ENCODE measurements at places on chromosomes 4 and X.

GRCh38 chr4:123788577-123788976, 392.0 kb downstream of the SPRY1 start:
- DNase-seq = no peak

DNA sequence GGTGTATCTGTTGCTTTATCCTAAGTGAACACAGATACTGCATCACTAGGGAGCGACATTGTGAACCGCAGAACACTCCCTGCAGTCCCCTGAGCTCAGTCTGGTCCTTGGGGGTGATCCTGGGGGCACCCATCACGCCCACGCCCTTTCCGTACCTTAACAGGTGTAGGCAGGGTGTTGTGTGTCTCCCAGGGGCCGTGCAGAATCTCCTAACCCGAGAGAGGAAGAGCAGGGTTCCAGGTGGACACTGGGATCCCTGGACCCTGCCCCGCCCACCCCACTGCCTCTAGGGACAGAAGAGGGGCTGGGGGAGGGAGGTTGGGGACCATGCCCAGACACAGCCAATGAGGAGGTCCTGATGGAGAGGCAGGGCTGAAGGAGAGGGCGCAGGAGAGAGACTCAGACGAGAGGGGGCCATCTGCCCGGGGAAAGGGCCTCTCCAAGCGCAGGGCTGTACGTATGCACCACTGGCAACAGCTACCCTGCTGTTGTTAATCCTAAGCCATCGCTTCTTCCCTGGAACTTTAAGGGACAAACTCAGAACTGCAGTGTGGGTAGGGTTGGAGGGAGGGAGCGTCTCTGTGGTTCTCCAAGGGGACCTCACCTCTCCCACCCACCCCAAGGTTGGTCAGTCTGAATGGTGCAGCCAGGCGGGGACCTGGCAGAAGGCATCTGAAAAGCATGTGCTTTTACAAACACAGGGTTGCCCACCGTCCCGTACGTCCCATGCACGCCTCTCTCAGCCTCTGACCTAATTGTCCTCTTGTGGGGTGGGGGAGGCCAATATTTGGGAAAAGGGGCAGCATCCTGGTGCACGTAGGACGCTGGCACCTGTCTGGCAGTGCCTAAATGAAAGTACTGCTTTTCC, 2.5 kb downstream of the P2RY8 start:
- no peak for DNase-seq

GRCh38 chrX:110588853-110589252, 206.8 kb downstream of the CHRDL1 start:
- DNase-seq = no peak

DNA sequence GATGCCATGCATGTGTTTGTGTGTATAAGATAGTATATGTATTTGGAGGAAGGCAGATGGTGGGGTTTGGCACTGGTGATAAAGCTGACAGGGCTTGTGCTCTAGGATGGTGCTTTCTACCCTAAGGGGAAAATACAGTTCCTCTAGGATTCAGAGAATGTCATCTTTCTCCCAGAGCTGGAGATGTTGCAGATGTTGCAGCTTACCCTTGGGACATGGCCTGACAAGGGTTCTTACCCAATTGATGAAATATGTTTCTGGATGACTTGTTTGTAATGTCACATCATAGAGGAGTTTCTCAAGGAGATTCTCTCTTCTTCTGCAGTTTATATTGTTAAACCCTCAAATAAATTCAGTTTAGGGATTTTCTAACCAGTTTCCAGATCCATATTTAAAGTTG, 52.5 kb upstream of the PITX2 start:
- DNase-seq = no peak

DNA sequence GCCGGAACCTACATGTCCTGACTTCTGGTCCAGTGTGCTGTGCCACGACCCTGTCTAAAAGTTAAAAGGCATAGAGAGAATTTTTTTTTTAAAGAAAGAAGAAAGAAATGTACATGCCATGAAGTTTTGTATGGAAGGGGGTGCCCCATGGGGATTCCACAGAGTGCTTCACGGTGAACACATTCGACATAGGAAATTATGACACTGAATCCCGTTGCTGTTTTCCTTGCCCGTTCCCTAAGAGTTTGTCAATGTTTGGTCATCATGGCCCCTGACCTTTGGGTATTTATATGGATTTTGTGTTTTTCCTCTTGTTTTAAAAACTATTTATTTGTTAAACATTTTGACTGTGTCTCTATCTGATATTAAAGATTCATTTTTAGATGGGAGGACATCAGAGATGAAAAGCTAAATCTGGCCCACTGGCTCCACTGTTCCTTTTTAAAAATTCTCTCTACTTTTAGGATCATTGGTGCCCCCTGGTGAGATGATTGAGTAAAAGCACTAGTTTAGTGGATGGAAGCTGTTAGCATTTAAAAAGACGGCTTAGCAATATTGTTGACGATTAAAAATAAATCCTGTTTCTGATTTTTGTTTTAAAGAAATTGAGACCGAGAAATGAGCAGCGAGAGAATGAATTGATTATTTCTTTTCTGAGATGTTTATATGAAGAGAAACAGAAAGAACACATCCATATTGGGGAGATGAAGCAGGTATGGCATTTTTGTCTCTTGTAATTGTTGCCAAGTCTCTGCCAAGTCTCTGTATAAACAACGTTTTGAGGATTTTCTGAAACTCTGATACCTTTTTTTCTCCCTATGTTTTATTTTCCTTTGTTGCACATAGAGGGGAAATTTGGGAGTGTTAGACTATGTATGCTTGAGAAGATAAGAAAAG, 75.0 kb downstream of the PTTG2 start:
- peak; percentile 22 for DNase-seq

GRCh38 chr4:95596676-95597075, 47.9 kb upstream of the UNC5C start:
- no peak for DNase-seq

GRCh38 chrX:99073551-99073950, 1336.5 kb downstream of the PCDH19 start:
- no peak for DNase-seq

- DNase-seq = no peak
These were observed 107.0 kb downstream of the AGTR2 start for GRCh38 chrX:116277351-116278225.

GRCh38 chr4:13907255-13907751, 279.8 kb upstream of the BOD1L1 start:
- DNase-seq = no peak

DNA sequence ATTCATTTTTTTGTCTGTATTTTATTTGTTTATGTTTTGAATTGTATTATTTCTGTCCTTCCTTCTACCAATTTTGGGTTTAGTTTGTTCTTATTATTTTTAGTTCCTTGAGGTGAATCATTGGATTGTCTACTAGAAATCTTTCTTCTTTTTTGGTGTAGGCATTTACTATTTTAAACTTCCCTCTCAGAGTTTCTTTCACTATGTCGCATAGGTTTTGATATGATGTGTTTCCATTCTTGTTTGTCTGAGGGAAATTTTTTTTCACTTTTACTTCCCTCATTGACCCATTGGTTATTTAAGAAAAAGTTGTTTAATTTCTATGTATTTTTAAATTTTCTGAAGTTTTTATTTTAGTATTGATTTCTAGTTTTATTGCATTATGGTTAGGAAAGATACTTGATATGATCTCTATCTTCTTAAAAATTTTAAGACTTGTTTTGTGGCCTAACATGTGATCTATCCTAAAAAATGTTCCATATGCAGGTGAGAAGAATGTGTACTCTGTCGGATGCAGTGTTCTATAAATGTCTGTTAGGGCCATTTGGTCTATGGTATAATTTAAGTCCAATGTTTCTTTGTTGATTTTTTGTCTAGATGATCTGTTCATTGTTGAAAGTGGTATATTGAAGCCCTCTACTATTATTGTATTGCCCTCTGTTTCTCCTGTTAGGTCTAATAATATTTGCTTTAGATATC, 68.8 kb downstream of the IL15 start:
- DNase-seq = no peak

GRCh38 chrX:19709812-19710518, 177.4 kb downstream of the SH3KBP1 start:
- DNase-seq = no peak

GRCh38 chr4:95129821-95130311, 372.1 kb downstream of the BMPR1B start:
- DNase-seq = no peak

DNA sequence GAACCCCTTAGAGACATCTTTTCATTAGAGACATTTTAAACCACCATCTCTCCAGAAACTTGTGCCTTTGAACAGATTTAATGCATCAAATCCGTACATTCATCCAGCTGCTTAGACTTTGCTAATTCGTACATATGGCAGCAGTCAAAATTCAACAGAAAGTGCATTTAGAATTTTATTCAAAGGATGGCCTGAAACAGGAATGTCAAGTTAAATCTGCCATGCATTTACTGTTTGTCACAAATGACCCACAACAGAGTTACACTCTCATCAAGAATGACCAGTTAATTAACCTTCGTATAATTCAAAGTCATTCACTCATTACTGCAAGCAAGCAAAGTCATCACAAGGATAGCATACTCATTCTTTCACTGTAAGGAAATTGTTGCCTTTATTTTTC, 284.3 kb downstream of the SLC7A11 start:
- DNase-seq = no peak

GRCh38 chr4:99436976-99437722, 2.0 kb upstream of the ADH7 start:
- DNase-seq = no peak

DNA sequence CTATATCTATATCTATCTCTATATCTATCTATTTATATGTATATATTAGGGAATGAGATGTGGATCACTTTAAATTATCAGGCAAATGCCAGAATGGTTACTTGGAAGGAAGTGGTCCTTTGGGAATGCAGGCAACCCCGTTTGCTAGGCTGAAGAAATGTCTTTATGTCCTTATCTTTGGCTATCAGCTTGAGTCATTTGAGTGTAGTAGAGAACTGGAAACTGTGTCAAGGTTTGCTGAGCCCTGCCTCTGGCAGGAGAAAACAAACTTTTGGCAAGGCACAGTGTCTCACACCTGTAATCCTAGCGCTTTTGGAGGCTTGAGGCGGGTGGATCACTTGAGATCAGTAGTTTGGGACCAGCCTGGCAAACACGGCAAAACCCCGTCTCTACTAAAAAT, 167.3 kb downstream of the ACTRT1 start:
- no peak for DNase-seq

- DNase-seq = no peak
These were observed 24.2 kb downstream of the ATP5ME start for GRCh38 chr4:649751-650310.

DNA sequence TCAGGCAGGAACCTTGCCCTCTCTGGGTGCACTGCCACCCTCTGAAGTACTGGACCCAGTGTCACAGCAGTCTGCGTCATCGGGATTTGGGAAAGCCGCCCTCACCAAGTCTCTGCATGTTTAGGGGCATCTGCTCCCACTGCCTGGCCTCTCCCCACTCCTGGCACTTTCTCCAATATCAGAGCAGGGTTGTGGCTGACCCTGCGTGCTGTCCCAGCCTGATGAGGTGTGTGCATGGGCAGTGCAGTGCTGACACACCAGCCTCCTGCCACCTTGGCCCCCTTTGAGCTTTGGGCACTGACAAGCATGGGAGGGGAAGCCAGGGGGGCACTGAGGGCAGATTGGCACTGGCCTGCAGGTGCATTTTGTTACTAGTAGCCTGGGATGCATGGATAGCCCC, 652.5 kb downstream of the GABRG1 start:
- DNase-seq = no peak

- no peak for DNase-seq
These were observed 165.7 kb downstream of the KDR start for GRCh38 chr4:54959651-54960116.

- DNase-seq = no peak
These were observed 22.2 kb downstream of the CLCN4 start for GRCh38 chrX:10178866-10179463.

DNA sequence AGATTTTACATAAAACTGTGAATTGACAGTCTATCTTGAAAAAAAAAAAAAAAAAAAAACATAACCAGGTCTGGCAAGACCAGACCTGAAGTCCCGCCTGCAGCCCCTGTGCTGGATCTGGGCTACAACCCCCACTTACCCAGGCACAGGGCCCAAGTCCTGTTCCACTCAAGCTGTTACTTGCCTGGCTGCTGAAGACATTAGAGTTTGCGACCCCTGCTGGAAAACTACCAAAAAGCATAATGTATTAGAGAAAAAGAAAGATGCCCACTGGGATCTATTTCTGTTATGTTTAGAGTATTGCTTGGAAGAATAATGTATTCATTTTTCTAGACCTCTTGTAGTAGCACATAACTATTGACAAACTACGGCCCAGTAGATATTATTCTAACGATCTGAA, 4.7 kb downstream of the HS3ST1 start:
- DNase-seq = peak; percentile 13

DNA sequence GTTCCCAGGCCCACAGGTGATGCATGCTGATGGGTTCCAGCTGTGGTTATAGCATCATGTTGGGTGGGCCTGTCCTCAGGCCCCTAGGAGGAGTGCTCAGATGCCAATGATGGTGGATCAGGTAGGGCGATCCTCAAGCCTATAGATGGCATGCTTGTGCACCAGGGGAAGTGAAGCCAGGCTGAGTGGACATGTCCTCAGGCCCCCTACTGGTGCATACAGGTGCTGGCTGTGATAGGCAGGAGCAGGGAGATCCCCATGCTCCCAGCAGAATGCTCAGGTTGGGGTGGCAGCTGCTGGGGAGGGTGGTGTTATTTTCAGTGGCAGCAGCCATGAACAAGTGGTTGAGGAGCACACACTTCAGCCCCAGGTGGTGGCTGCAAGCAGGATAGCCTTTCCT, 96.0 kb downstream of the SMARCA1 start:
- no peak for DNase-seq

DNA sequence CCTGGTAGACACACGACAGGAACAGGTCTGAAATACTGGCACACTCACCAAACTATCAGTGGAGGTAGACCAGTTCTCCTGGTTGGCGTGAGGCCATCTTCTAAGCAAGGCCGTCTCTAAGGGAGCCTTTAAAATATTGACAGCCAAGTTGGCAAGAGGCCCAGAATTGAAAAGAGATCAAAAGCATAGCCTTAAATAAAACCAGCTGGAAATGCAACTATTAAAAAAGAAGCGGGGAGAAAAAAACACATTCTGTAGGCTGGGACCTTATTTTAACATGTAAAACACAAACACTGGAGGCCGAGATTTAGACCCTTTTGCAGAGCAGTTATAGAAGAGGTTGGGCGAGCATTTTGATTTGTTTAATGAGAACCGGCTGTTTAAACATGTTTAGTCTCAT, 233.0 kb upstream of the CLNK start:
- DNase-seq = no peak

Data from stimulated activated CD4-positive, alpha-beta T cell treated with anti-CD3 and anti-CD28 coated beads, Interleukin-2, amount 100 ng/mL, for 4 hours (primary cell).